Progenitor cell of endocrine pancreas (in vitro differentiated cells): ENCODE measurements at places on chromosomes 3 and 15.
A peak's percentile ranks its signal among the peaks of the same experiment; 100 is the strongest.

DNA sequence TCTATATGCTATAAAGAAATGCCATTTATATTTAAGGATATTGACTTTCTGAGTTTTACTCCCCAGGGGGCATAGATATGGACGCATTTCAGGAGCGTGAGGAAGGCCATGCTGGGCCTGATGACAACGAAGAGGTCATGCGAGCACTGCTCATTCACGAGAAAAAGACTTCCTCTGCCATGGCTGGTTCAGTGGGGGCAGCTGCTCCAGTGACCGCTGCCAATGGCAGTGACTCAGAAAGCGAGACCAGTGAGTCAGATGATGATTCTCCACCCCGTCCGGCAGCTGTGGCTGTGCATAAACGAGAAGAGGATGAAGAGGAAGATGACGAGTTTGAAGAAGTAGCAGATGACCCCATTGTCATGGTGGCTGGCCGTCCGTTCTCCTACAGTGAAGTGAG lies 38.4 kb downstream of the GTF2E1 start:
- no peak for DNase-seq

- no peak for DNase-seq
Observed at GRCh38 chr3:71356265-71356664, 227.3 kb downstream of the FOXP1 start.

DNA sequence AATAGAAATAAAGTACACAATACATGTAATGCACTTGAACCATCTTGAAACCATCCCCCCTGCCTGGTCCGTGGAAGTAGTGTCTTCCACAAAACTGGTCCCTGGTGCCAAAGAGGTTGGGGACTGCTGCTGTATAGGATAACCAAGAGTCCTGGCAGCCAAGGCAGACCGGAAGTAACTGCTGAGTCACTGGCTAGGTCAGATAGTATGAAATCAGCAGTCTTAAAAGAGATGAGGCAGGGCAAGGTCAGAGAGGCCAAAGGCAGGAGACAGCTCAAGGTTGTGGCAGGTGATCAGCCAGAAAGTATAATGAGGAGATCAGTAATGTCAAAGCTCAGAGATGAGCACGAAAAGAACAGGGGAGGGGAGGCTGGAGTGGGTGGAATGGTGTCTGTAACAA lies 60.2 kb downstream of the MAP3K13 start:
- DNase-seq: no peak

DNA sequence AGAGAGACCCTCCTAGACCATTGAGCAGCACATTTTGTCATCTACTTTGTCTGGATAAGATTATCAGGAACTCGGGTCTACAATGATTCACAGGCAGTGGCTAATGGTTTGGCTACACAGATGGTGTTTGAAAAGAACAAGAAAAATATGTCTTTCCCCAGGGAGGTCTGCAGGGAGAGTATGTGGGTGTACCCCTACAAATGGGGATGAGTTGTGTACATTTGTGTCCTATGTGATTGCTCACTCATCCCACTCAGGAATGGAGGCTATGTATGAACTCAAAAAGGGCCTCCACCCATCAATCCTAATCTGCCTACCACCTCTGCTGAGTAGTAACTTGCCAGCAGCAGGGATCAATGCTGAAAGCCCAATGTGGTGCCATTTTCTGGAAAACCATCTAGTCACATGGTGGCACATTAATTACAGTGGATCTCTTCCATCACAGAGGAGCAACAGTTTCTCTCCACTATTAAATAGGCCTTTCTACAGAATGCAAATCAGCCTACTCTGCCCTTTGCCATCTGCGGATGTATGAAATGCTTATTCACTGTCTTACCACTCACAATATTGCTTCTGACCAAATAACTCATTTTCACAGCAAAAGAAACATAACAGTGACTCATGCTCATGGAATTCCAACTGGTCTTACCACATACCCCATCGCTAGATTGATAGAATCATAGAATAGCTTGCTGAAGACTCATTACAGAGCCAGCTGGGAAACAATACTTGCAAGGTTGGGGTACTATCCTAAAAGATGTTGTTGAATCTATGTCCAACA lies 48.3 kb upstream of the TRIM42 start:
- DNase-seq: no peak

DNA sequence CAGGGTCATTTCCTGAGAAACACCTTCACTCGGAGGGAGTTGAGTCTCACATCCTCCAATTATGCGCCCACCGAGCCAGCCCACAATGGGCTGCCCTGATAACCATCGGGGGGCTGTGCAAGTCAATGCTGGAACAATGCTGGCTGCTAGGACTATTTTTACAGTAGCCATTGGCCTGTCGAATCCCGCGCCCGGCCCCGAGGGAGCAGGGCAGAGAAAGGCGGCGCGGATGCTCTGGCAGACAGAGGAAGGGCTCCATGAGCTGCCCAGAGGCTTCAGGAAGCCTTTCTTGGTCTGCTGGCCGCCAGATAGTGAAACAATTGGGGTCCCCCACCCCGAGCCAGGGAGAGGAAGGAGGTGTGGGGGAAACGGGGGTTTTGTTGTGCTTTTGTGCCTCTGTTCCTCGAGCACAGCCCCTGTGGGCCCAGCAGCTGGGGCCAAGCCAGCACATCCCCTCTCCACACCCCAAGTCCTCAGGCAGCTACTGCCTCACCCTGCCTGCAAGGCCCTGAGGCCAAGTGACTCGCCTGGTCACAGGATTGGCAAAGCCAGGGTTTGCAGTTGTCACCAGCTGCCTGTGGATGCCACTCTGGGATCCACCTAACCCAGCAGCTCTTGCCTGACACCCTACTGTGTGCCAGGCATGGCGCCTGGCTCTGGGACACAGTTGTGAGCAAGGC lies 39.0 kb downstream of the SLC6A6 start:
- no peak for DNase-seq

DNA sequence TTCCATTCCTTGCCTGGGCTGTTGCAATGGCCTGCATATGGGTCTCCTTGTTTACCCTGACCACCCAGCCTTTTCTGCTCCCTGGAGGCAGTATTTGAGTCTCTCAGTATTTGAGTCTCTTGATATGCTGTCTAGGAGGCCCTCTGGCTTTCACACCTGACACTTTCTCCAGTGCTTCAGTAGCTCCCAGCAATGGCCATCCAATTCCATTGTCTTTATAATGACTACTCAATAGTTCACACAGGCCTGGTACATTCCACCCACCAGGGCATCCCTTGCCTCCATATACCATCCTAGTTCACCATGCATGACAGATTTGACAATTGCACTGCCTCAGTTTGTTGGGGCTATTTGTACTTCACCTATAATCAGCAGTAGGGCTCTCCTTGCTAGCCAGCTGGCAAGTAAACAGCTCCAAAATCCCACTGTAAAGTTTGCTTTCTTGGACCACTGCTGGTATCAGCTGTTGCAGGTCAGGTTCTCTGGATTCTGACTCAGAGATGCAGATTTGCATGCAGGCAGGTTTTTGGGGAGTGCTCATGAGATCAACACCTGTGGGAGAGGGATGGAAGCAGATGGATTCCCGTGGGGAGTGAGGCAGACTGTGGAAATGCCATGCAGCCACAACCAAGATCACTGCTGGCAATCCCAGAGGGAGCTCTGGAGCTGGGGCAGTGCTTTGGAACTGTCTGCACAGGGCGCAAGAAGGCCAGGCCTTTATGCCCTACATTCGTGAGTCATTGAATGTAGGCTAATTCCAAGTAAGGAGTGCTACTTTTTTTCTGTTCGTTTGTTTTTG lies 19.1 kb upstream of the XIRP1 start:
- no peak for DNase-seq

GRCh38 chr3:147614210-147614609 lies 205.0 kb downstream of the ZIC1 start:
- DNase-seq: no peak

GRCh38 chr3:179558742-179559364 lies 3.9 kb upstream of the ACTL6A start:
- peak; percentile 34 for DNase-seq

DNA sequence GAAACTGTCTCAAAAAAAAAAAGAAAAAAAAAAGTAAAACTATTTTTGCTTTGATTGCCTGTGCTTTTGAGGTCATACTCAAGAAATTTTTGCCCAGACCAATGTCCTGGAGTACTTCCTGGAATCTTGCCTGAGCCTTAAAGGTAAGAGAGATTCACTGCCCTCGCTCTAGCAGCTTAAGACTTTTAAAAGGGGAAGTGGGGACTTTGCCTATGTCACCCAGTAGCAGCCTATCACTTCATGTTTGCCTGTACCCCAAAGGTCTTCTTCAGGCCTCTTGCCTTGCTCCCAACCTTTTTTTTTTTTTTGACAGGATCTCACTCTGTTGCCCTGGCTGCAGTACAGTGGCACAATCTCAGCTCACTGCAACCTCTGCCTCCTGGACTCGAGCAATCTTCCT lies 18.9 kb upstream of the GOLGB1 start:
- DNase-seq: no peak

- DNase-seq: no peak
Observed at GRCh38 chr3:126912491-126913195, 70.3 kb upstream of the PLXNA1 start.

- no peak for DNase-seq
Observed at GRCh38 chr3:129327510-129327909, 48.8 kb downstream of the HMCES start.

- DNase-seq: no peak
Observed at GRCh38 chr3:187266691-187267090, 24.8 kb downstream of the MASP1 start.

- no peak for DNase-seq
Observed at GRCh38 chr15:99719096-99719541, 14.1 kb downstream of the LYSMD4 start.

DNA sequence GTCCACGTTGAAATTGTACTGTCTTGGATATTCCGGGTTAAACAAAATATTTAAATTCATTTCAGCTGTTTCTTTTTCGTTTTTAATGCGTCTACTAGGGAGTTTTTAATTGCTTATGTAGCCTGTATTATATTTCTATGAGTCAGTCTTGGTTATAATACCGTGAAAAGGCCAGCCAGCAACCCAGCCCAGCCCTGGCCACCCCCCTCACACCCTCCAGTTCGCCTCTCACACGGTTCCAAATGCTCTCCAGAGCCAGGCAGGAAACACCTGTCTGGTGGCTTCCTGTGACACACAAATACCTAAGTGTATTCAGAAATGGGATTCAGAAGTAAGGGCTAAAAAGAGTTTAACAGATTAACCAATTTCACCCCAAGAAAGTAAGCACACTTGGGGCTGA lies 4.4 kb downstream of the SH3BP5 start:
- DNase-seq: no peak

GRCh38 chr3:196051282-196052076 lies 30.4 kb downstream of the TFRC start:
- no peak for DNase-seq

DNA sequence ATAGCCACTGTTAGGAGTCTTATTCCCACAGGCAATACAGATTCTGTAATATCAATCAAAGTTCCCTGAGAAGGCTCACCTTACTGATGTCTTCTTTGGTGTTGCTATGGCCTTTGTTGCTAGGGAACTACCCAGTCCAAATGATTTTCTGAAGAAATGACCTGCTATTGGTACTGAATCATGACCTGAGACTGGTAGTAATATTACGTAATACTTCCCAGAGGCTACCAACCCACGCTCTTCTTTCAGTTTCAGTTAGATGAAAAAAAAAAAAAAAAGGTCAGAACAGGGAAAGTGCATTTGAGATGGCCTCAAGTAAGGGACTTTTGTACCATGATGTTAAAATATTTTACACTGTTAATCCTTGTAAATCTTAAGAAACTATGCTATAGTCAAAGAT lies 1092.5 kb upstream of the EPHA6 start:
- DNase-seq: no peak

GRCh38 chr15:64205202-64205601 lies 42.4 kb upstream of the PPIB start:
- no peak for DNase-seq

DNA sequence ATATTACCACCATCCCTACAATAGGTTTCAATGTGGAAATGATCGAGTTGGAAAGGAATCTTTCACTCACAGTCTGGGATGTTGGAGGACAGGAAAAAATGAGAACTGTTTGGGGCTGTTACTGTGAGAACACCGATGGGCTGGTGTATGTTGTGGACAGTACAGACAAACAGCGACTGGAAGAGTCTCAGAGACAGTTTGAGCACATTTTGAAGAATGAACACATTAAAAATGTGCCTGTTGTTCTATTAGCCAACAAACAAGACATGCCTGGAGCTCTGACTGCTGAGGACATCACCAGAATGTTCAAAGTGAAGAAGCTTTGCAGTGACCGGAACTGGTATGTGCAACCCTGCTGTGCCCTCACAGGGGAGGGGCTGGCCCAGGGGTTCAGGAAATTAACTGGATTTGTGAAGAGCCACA lies 510 bp downstream of the ARL14 start:
- no peak for DNase-seq

DNA sequence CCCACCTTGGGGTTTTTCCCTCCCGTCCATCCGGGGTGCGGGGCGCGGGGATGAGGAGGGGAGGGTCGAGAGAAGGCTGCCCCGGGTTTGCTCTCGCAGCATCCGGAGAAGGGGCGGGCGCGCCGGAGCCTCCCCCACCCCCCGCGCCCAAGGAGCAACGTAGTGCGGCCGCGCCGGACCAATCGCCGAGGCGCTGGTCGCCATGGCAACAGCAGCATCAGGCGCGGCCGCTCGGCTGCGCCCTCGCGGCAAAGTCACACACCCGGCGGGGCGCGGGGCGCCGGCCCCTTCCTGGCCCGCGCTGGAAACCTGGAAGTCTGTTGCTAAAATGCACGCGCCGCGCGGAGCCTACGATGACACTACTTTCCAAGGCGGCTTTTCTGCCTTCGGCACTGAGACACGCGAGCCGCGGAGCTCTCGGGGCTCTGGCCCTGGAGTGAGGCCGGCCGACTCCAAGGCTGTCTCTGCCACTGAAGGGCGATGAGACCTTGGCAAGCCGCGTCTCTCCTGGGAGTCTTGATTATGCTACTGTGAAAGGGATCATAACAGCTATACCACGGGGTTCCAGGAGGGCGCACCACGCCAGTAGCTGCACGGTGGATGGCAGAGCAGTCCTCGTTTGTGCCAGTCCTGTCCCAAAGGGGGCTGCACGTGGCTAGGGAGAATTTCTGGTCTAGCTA lies at the start of gene IQSEC1:
Gene IQSEC1 (minus strand): TSS at position 104 of the 680 bp plus-strand sequence. CDS start 415 bp downstream, outside the sequence.
- DNase-seq: no peak

DNA sequence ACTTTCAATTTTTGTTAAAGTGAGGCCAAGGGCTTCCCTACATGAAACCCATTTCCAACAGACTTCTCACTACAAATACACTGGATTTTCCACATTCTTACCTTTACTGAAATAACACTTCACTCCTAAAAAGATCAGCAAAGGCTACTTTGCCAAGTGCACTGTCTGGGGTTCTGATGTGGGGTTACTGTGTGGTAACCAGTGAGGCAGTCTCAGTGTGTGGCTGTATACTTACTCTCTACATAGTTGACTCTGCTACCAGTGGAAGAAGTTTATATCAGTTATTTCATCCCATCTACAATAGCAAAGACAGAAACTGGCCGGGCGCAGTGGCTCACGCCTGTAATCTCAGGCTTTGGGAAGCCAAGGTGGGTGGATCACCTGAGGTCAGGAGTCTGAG lies 5.6 kb downstream of the WDR82 start:
- DNase-seq: no peak

DNA sequence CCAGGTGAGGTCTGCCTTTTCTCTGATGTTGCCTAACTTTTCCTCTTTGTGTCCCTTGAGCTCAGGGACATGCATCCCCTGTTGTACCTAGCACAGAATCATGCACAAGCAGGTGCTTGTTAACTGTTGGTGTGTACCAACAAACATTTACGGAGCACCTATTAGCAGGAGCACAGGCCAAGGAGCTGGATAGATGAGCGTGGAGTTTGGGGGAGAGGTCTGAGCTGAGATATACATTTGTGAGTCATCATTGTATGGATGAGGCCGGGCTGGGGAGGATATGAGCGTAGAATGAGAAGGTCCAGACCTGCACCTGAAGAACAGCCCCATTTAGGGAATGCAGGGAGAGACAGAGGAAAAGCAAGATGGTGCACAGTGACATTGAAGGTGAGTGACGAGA lies 53.4 kb downstream of the SMAD3 start:
- DNase-seq: no peak
